Fibroblast of skin of right biceps (primary cell): ENCODE measurements at places on chromosomes 5 and 9.
A peak's percentile ranks its signal among the peaks of the same experiment; 100 is the strongest.

GRCh38 chr5:120538149-120538548 lies 74.0 kb downstream of the PRR16 start:
- peak; percentile 83 for DNase-seq

GRCh38 chr5:19713740-19714139 lies 274.3 kb downstream of the CDH18 start:
- DNase-seq = no peak

- peak; percentile 93 for DNase-seq
Measured at GRCh38 chr5:96614110-96614691, 48.0 kb upstream of the CAST start.

DNA sequence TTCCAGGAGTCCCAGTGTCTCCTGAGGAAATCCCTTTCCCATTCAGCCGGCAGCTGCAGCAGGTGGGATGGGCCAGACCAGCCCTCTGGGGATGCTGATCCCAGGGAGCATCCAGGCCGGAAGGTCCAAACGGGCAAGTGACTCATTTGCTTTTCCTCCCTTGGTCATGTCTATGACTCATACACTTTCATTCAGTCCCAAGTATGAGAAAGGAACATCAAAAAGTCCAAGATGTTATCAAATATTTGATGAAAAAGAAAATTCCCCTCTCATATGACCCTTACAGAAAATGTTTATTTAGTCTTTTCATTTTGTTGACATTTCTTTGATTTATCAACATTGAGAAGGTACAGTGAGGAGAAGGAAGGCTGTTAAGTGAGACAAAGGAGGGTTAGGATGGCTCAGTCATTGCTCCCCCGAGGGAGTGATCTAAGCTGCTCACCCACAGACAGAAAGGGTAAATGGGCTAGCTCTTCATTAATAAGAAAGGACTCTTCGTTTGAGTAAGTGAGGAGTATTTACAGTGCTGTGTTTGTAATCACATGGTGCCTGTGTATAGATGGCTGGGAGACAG lies 117.6 kb upstream of the ANKRD55 start:
- DNase-seq = peak; percentile 84

GRCh38 chr5:125891061-125891725 lies 532.0 kb upstream of the GRAMD2B start:
- peak; percentile 23 for DNase-seq

DNA sequence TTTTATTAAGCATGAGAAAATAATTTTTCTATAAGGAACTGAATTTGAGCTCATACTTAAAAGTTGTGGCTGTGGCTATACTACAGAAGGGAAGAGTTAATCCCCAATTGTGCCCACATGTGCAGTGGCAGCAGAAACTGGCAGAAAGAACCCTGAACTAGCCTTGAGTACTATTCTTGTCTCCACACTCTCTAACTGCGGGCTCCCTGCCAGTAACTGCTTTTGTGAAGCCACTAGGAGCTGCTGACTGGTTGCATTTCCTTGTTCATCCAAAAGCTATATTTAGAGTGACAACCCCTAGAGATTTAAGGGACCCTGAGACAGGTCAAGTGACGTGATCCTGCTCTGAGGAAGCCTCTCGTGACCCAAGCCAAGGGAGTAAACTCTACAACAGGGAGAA lies 238.6 kb downstream of the ELAVL2 start:
- DNase-seq = no peak
